ENCODE measurements at places on chromosomes 16 and 17.

DNA sequence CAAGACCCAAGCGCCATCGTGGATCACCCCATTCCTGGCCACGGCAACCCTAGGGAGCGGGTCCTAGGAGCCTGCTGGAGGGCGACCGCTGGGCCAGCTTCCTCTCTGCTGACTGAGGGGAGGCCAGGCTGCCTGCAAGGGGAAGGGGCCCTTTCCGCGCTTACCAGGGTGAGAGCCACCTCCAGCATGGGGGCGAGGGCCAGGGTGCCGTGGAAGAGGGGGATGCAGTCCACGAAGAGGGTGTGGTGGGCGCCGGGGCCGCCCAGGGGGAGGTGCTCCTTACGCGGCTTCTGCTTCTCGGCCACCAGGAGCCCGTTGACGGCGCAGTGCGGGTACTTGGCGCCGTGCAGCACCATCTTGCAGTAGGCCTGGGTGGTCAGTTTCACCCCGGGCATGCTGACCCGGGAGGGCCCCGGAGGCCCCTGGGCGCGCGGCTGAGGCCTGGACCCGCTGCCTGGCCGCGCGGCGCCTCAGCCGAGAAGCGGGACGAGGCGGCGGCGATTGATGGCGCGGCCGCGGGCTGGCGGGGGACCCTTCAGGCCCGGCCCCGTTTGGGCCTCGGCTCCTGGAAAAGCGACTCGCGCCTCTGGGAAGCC is 345 bp downstream of the EMC8 start:
- DNase-seq: peak; percentile 22

DNA sequence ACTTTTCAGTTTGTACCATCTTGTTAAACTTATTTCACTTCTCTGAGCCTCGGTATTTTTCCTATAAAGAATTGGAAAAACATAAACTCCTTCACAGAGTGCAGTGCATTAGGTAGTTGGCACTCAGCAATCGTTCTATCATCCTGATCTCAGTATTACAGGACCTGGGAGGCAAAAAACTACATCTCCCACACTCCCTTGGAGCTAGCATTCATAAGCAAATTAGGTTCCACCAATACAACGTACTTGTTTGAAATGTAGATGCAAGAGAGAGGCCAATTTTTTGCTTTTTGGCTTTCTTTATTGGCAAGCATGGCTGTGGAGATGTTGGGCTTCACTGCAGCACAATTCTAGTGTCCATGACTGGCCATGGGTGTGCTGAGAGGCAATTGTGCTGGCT is 285.2 kb downstream of the CA10 start:
- DNase-seq: no peak

GRCh38 chr17:77528516-77529327 is 388.0 kb downstream of the SEC14L1 start:
- DNase-seq: no peak

DNA sequence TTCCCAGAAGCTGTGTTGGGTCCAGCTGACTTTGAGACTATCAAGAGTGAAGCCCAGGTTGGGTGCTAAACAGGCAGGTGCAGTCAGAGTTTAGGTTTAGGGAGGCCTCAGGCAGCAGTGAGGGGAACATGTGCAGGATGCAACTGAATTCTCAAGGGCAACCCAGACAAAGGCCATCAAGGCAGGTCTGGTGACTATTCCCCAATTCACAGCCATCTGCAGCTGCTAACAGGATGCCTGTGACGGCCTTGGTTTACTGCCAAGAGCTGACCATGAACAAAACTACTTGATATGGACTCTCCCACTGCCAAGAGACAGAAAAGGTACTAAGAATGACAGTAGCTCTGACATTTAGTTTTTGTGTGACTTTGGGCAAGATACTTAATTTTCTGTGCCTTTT is 45.2 kb upstream of the BCAR1 start:
- no peak for DNase-seq

- peak; percentile 67 for DNase-seq
Observed at GRCh38 chr17:7557775-7558543, 591 bp upstream of the TNFSF13 start.

DNA sequence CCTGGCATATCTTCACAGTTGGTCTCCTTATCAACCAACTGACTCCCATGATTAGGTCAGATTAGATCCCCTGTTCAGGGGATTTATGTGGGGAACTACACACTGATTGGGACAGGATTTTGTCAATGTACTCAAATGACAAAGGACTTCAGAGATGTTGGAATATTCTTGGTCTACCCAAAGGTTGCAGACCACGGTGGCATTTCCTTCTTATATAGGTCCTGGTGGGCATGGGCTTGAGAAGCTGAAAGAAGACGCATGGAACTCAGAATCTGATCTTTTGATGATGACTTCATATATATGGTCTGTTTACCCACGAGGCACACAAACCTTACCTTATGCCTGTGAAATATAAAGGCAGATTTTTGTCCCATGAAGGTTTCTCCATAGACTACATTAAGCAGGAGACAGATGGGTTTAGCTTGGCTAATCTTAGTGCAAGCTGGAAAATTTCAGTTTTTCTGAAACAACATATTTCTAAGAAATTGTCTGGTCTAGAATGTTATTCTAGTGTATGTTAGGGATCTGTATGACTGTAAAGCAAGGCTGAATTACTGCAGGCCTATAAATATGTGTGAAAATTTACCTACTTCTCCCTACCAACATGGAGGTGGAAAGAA is 33.5 kb downstream of the HLF start:
- no peak for DNase-seq

DNA sequence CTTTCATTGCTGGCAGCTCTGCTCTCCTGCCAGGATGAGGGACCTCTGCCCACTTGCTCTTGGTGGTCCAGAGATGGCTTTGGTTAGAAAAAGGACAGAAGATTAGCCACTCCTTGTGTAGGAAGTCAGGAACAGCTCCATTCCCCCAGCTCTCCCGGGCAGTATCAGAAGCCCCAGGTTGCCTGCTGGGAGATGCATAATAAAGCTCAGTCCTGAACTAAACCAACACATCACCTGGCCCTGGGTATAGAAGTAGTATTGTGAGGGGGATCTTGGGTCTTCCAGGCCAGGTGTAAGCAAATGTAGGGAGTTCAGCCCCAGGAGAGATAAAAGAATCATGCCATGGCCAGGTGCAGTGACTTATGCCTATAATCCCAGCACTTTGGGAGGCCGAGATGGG is 52.4 kb downstream of the NEUROD2 start:
- DNase-seq: no peak

DNA sequence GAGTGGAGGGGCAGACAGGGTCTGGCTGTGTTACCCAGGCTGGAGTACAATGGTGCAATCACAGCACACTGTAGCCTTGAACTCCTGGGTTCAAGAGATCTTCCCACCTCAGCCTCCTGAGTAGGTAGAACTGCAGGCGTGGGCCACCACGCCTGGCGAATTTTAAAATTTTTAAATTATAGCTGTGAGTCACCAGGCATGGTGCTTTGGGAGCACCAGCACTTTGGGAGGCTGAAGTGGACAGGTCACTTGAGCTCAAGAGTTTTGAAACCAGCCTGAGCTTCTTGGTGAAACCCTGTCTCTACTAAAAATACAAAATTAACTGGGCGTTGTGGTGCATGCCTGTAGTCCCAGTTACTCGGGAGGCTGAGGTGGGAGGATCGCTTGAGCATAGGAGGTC is 114.0 kb downstream of the CHD9 start:
- no peak for DNase-seq

- DNase-seq: no peak
Observed at GRCh38 chr16:52095471-52095870, 451.5 kb downstream of the TOX3 start.

GRCh38 chr16:31471875-31472708 is at the start of gene TGFB1I1:
TGFB1I1 (plus strand) TSS chr16:31472152; CDS start chr16:31472189, 37 bp downstream.
- no peak for DNase-seq

DNA sequence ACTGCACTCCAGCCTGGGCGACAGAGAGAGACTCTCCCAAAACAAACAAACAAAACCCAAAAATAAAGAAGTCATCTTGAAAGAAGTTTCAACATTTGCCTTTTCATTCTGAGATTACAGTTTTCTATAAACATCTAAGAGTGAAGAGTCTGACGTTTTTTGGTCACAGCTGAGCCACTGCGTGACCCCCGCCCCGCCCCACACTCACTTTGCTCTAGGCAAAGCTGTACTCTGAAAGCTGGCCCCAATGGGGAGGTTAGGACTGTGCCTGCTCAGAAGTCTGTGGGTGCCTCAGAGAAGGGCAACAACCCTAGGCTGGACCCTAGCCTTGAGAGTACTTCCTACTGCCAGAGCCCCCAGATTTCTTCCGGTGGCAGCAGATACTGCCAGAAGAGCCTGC is 19.3 kb downstream of the CYB5D2 start:
- no peak for DNase-seq

DNA sequence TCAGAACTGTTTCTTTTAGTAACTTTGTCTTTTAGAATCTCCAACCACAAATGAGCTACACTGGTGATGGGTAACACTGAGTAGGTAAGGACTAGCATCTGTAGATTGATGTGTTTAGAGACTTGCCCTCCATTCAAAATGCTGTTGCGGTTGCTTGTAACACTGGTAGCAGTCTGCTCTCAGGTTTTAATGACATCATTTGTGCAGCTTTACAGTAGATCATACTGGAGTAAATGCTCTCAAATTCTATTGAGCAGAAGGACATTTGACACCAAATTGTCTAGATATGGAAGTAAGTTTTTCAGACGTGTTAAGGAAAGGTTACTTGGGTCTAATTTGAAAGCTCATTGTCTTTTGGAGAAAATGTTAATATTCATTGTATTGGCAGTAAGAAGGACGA is 98.8 kb downstream of the NLK start:
- no peak for DNase-seq

- DNase-seq: no peak
Observed at GRCh38 chr16:24511174-24511573, 28.2 kb upstream of the RBBP6 start.

DNA sequence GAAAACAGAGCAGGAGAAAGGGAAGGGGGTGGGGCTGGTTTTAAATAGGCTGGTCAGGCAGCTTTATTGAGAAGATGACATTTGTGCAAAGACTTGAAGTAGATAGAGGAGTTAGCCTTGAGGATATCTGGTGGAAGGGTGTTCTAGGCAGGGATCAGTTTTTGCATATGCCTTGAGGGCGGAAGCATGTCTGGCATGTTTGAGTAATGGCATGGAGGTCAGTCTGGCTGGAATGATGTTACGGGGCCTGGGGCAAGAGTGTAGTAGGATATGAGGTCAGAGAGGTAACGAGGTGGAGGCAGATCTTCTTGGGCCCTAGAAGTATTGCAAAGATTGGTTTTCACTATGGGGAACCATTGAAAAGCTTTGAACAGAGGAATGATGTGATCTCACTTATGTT is 4.8 kb downstream of the RABEP1 start:
- DNase-seq: no peak

DNA sequence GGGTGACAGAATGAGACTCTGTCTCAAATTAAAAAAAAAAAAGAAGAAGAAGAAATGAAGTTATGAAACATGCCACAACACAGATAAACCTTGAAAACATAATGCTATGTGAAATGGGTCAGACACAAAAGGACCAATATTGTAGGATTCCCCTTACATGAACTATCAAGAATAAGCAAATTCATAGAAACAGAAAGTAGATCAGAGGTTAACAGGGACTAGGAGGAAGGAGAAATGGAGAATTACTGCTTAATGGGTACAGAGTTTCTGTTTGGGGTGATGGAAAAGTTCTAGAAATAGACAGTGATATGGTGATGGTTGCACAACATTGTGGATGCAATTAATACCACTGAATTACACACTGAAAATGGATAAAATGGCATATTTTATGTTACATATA is 16.3 kb downstream of the RANBP10 start:
- no peak for DNase-seq

DNA sequence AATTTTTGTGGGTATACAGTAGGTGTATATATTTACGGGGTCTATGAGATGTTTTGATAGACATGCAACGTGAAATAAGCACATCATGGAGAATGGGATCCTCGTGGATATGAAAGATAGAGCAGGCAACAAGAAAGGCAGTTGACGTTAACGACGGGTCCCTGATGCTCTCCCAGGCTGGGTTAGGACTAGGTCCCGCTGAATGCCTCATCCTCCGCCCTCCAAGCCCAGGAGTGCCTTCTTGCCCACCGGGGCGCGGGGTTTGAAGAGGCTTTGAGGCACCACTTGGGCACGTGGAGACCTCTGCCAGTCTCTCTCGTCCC is 9.5 kb upstream of the ZFP90 start:
- DNase-seq: no peak

DNA sequence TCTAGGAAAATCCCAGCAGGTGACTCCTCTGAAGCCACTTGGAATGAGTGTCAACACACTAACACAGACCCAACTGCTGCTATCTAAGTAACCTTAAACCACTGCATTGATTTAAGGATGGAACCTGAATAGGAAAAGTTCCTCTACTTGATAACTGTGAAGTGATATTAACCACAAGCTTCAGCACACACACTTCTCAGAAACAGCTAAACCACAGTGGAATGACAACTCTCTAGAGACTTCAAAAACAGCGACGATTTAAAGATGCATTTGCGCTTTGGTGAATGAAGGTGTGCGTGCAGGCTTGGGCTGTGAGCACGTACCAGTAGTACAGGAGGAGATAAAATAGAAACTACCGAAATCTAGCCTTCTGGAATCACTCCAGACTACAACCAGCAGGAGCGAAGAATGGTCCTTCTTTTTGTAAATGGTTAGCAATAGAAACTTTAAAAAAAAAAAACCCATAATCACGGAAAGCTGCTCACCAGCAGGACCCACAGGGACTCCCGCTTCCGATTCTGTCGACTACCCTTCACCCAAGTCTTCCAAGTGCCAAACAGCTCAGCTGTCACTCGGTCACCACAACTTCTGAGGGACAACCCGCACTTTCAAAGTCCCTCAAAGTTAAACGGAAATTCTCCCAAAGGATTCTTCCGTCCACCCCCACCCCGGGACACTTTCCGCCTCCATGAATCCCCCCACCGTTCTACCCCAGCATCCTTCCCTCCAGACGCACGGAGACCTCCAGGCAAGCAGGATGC is 137.7 kb upstream of the CORO6 start:
- peak; percentile 69 for DNase-seq

DNA sequence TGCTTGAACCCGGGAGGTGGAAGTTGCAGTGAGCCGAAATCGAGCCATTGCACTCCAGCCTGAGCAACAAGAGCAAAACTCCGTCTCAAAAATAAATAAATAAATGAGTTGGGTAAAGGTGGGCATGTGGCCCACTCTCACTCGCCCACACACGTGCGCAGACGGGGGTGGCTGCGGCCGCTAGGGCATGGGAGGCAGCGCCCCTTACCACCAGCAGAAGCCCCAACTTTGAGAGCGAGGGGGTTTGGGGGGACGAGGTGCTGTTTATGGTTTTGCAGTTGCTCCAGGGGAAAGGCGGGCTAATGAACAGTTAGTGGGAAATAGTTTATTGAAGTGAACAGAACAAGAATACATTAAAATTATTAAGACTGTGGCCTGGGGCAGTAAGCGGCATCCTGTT is 14.9 kb upstream of the RBFOX3 start:
- DNase-seq: no peak

DNA sequence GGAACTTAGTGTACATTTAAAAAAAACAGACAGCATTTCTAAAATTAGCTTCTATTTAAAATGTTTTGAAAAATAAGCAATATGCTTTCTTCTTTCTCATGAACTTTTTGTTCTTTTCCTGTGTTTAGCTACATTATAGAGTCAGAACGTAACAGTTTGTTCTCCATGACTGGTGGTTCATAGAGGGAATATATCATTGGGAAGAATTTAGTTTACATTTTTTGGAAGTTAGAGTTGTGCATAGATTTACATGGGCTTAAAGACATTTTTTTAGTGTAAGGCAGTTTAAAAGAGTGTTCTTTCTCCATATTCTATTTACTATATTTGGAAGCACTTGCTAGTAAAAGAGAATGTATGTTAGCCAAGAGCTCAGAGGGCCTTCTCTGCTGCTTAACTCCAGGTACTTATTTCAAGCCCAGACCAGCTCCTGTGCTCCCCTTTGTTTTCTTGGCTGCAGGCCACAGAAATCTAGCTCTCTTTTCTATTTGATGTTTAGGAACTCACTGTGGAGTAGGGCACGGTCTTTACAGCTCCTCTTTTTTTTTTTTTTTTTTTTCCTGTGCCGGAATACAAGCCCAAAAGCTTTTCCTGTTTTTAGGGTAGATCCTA is 20.2 kb downstream of the AP2B1 start:
- DNase-seq: no peak

All from CD4-positive, alpha-beta T cell treated with Interleukin-1 beta for 1 hour (primary cell).